ENCODE measurements at places on chromosomes 7 and 10. TPM values are rescaled to one million over a fixed set of nuclear protein-coding genes. Genes with fewer than 3 reads are reported as not detected.

GAD2 gene
- not detected for total RNA-seq

PRSS2 gene
- not detected for total RNA-seq

ABLIM1 gene
- total RNA-seq, result 1.2 TPM

NXPH1 gene
- total RNA-seq, result not detected

- DNase-seq, result no peak
Observed at GRCh38 chr7:128150223-128150865, 90.7 kb upstream of the LEP start.

All from H4 (cell line).